Activated CD8-positive, alpha-beta T cell treated with anti-CD3 and anti-CD28 coated beads for 36 hours (primary cell): ENCODE measurements at places on chromosomes 5 and 9. TPM values are rescaled to one million over a fixed set of nuclear protein-coding genes. Genes with fewer than 3 reads are reported as not detected.

The SMIM27 gene
- 30.9 TPM for total RNA-seq

The HTR1A gene
- total RNA-seq, result not detected

The KCNV2 gene
- not detected for total RNA-seq

The PPP6C gene
- 43.1 TPM for total RNA-seq

The SPTAN1 gene
- total RNA-seq, result 178 TPM

- DNase-seq, result no peak
Observed at GRCh38 chr5:153719324-153719723, 228.9 kb downstream of the GRIA1 start.

DNA sequence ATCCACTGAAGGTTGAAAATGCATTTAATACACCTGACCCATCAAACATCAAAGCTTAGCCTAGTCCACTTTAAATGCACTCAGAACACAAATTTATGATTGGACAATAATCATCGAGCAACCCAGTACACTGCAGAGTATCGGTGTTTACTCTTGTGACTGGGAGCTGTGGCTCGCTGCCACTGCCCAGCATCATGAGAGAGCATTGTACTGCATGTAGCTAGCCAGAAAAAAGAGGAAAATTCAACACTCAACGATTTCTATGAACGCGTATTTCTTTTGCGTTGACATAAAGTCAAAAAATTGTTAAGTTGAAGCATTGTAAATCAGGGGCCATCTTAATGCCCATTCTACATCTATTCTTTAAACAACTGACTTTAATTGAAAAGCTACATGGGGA lies 95.1 kb upstream of the CD180 start:
- no peak for DNase-seq

- DNase-seq, result no peak
Observed at GRCh38 chr5:160672521-160672920, 179.5 kb downstream of the ATP10B start.

- no peak for DNase-seq
Observed at GRCh38 chr5:14937254-14937653, 65.7 kb upstream of the ANKH start.

DNA sequence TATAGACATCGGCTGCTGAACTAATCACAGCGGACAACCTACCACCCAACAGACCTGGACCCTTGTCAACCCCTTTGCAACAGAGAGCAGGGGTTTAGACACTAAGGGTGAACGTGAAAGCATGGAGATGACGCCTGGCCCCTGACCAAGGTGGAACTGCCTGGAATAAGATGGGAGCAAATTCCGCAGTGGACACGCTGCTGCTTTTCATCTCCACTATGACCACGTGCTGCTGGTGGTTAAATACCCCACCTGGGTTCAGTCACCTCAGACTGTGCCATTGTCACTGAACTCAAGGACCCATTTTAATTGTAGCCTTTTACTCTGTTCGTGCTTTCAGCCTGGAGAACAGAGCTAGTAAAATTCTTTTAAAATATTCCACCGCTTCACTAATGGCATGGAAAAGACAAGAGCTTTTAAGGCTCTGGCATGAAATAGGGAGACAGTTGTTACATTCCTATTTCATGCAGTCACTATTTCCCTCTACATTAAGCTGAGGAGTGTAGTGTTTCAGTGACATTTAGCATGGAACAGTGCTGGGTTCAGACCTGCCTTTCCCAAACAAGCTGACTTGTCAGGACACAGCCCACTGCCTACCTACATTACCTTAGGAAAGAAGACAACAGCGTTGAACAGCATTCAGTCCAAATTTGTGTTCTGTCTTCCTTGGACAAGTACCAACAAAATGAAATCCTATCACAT lies 96.8 kb downstream of the ANKRD18B start:
- no peak for DNase-seq
